ENCODE measurements at places on chromosomes 5 and 9.

DNA sequence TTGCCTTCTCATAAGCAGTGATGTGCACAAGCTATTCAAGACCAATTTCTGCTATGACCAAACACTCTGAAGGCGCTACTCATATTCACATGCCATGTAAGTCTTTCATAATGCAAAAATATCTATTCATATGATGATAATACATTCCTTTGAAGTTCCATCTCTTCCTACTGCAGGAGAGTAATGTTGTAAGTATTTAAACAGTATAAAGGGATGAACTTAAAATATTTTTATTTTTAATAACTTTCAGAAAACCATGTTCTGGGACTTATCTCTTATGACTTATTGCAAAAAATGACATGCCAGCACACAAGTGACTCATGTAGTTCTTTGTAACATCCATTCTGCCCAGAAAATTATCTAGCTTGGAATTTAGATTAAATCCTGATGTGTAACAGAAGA, 376.4 kb downstream of the KCTD16 start:
- no peak for DNase-seq

DNA sequence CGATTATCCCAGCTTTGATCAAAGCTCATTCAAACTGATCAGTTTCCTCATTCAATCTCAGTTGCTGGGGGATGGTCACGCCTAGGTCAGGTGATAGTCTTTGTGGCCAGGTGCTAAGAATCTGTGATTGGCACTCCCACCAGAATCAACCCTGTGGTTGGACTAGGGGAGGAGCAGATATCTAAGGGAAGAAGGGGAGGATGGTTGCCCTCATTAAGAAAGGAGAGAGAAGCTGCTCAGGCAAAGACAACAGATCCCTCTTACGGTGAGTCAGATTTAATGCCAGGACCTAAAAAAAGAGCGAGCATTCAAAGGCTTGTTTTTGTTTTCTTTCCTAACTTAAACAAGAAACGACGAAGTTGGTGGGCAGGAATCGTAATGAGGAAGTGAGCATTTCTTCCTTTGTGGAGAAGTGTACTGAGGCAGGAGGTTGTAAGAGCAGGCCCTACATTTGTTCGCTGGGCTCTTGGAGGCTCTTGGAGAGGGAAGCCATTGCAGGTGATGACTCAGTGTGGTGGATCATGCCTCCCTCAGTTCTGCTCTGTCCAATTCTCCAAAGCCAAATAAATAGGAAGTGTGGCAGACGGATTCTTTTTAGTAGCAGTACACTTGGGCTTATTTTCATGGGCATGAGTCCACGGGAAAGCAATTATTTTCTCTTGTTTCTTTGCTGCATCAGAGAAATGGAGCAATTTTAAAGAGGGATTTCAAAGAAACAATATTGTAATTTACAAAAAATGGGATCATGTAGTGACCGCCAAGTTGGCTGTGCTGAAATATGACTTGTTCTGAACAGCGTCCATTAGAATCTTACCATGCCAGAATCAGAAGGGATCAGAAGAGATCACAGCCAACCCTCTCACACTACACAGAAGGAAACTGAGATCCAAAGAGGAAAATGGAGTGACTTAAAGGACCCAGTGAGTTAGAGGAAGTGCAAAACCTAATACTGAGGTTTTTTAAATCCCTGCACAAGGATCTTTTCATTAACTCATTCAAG, 18.7 kb upstream of the TGFBR1 start:
- DNase-seq, result no peak

DNA sequence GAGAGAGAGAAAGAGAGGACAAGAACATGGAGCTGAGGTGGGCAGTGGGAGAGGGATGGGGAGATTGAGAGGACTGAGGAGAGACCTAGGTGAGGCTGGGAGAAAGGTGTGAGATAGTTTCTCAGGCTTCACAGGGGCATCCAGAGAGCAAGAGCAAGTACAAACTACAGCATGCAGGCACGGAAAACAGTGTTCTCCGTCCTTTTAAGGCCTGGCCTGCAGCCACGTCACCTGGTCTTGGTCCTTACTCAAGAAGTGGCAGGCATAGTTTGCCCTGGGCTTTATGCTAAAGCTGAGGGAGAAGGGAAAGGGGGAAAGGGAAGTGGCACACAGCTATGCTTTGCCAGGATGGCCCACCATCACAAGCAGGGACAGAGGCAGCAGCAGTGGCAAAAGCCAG, 65.7 kb downstream of the SIL1 start:
- no peak for DNase-seq

- DNase-seq, result no peak
Measured at GRCh38 chr9:73844135-73844534, 653.0 kb upstream of the RORB start.

DNA sequence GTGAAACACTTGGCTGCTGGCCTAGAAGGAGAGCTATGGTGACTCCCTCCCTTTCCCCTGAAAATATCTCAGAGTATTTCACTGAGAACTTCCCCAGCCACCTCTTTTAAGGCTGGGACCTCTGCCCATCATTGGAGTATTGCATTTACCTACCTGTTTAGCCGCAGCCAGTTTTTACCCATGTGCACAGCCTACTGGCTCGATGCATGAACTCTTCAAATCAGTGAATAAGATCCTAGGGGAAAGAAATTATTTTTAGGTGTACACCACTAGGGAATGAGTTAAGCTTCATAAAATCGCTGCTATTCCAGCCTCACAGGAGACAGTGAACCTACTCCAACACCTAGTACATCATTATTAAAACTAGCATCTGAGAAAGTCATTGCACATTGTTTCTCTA, 16.8 kb upstream of the FAM174A start:
- no peak for DNase-seq

- DNase-seq, result no peak
Measured at GRCh38 chr9:23543419-23543818, 282.6 kb downstream of the ELAVL2 start.

- DNase-seq, result no peak
Measured at GRCh38 chr5:150172145-150172544, 5.6 kb downstream of the CDX1 start.

GRCh38 chr9:84751921-84752320, 82.4 kb downstream of the NTRK2 start:
- no peak for DNase-seq

DNA sequence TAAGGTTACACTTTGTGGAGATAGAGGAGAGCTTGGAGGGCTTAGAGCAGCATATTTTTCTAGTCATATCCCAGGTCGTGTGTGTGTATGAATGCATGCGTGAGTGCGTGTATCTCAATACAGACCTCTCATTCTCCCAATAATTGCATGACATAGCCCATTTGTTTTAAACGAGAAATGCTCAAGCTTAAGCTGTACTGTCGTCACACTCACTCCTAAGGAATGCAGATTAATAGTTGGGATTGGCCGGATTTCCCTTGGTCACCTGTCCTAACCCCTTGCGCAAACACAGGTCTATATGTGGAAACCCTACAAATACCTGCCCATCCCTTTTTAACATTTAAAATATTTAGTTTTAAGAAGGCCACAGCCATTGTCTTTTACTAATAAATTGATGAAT, 165.8 kb downstream of the SEMA5A start:
- DNase-seq, result no peak

- DNase-seq, result no peak
Measured at GRCh38 chr5:172854451-172854871, 20.4 kb downstream of the ERGIC1 start.

- no peak for DNase-seq
Measured at GRCh38 chr5:112822456-112822855, 38.6 kb upstream of the SRP19 start.

DNA sequence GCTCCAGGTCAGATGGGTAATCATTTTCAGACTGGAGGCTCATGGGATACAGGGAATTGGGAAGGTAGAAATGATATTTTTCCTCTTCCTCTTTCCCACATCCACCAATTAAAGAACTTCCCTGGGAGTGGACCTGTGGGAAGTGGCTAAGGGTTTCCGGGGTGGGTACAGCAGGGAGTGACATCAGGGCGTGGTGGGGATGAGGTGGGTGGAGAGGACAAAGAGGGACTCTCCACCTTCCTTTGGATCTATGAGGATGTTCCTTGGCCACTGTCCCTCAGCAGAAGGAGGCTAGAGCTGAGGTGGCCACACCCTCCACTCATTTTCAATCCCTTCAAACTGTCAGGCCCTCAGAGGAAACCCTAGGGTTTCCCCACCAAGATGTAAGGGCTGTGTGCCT, 54.7 kb downstream of the IRF1 start:
- DNase-seq, result no peak

DNA sequence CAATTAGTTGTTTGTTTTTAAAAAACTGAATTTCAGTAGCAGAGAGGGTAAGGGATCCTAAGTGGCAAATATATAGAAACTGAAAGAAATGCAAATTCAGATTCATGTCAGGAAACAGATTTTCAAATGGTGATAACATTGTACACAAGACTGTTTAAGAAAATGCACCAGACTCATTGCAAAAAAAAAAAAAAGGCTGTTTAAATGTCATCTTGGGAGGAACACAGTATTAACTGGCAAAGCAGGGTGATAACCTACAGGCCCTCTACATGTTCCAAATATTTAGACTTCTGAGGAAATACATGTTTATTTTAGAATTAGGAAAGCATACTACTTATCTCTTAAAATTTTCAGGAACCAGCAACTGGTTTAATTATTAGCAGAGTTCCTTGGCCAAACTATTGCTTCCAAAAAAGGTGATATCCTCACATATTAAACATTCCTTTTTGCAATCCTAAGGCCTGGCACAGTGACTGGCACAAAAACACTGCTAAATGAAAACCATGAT, 114.5 kb downstream of the TSSK1B start:
- no peak for DNase-seq

- no peak for DNase-seq
Measured at GRCh38 chr9:6605202-6605601, 40.3 kb downstream of the GLDC start.

DNA sequence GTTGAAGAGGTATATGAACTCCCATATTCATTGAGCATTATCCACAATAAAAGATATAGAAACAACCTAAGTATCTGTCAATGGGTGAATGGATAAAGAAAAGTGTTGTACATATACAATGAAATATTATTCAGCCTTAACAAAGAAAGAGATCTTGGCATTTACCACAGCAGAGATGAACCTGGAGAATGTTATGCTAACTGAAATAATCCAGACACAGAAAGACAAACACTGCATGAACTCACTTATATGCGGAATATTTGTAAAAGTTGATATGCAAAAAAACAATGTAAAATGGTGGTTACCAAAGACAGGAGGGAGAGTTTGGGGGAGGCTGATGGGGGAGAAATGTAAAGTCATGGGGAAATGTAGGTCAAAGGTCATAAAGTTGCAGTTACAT, 278.7 kb downstream of the ZNF608 start:
- no peak for DNase-seq

DNA sequence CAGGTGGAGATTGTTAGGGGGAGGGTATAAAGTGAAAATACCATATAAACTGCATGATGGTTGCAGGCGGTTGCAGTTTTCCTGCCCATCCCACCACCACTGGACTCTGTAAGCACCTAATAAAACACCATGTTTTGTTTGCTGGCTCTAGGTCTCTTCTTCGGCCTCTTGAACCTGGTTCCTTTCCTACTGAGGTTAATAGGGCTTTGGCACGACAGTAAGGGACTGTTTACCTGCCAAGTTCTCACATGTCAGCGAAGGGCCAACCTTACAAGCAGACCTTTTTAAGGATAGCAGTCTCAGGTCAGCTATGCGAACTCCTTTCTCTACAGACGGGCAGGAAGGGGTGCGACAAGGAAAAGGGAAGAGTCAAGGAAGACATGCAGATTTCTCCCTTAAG, 3.4 kb upstream of the RFESD start:
- no peak for DNase-seq

GRCh38 chr5:126137891-126138280, 285.3 kb upstream of the GRAMD2B start:
- no peak for DNase-seq

- no peak for DNase-seq
Measured at GRCh38 chr9:135074354-135075233, 12.9 kb upstream of the OLFM1 start.

- no peak for DNase-seq
Measured at GRCh38 chr5:179166886-179167841, 107.0 kb downstream of the ZNF354C start.

DNA sequence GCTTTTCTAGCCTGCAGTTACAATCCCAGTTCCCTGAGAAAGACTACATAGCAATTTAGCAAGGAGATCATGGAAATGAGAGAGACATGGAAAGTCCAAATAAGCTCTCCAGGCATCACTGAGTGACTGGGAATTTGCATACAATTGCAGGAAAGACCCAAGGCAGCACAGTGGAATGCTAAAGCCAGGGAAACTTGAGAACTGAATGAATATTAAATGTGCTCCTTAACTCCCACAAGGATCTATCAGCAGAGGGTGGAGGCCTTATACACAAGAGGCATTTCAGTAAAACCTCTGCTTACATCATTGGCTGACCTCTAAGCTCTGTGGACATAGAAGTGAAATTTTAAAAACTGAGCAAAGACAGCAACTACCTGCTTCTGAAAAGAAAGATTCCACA, 355.6 kb upstream of the DAB2 start:
- DNase-seq, result no peak

- no peak for DNase-seq
Measured at GRCh38 chr9:970151-970996, 6.1 kb upstream of the DMRT3 start.

GRCh38 chr5:126383246-126383645, 40.0 kb upstream of the GRAMD2B start:
- no peak for DNase-seq

DNA sequence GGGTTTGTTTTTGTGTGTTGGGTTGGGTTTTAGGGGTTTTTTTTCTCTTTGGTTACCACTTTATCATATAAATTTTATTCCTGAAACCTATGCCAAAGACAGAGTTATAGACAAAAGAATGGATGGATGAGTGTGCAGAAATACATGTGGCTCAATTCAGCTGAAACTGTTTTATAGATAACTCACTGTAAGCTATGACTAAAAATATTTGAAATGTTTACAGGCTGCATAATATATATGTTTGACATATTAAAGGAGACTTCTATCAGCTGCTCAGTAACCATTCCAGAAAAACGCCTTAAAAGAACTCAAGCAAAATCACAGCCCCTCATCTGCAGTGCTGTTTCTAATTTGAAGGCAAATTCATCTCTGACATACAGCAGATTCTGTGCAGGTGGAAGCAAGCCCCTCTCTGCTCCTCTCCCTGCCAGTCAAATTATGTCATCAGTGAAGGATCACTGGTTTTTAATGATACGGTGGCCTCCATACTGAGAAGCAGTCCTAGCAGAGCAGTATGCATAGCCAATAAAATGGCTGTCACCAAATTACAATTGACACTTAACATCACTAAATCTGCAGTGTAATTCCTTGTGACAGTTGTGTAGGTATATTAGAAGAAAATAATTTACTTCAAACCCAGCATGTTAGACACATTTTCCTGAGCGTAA, 301.6 kb downstream of the NR2F1-AS1 start:
- no peak for DNase-seq

Measured in NCI-H1417 treated with DMSO at 0.1 percent for 48 hours (cell line).